Activated naive CD8-positive, alpha-beta T cell treated with anti-CD3 and anti-CD28 coated beads for 36 hours (primary cell): ENCODE measurements at places on chromosomes 1 and 21.
A peak's percentile ranks its signal among the peaks of the same experiment; 100 is the strongest.

DNA sequence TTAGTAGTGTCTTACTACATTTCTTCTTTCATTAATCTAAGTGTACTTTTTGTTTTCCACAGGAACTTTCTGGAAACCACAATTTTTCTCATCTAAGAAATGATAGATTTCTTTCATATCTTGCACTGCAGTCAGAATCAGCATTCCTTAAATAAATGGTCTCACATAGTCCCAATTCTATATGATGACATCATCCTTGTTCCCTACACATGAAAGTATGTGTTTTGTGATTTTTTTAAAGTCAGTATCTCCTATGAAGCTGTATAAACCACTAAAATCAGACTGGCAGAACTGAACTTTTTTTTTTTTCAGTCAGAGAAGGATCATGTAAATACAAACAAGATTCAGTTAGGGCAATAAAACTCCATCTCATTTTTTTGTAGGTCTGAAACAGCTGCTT lies 742.6 kb upstream of the CXADR start:
- DNase-seq: no peak

DNA sequence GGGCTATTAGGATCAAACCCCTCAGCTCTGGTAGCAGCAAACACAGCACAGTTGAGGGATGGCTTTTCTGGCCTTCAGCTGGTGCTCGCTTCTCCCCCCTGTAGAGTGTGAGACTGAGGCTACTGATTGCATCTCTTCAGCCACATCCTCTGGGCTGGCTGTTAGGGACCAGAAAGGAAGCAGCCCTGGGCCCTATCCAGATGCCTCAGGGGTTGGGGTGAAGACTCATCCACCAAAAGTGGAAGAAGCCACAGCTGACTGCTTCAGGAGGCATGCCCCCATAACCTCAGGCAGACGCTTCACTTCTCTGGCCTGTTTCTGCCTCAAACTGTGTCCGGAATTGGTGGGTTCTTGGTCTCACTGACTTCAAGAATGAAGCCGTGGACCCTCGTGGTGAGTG lies 6.2 kb upstream of the TMEM200B start:
- DNase-seq: no peak

DNA sequence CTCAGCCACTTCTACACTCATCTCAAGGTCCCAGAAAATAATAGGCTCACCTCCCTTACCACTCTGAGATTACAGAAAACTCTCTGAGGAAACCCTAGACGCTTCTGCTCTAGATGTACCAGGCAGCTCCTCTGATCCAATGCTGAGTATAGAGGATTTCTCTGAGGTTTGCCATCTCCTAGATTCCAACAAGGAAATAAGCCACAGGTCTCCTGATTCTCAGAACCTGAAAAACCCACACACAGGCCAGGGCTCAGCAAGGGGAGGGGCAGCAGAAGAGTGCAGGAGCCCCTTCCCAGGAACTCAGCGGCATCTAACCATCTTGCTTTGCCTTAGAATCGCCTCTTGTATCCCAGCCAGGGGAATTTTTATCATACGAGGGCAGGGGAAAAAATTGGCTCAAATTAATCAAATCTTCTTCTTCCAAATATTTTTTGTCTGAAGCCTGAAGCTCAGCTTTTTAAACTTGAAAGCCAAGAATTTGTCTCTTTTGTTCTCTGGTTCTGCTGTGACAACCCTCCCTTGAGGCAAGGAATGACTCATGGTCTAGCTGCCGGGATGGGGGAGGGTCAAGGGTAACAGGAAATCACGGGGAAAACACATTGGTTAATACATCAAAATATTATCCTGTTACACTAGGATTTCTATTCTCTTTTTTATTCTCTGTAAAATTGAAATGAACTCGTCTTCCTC lies 30.8 kb downstream of the GORAB start:
- peak; percentile 26 for DNase-seq

- no peak for DNase-seq
Observed at GRCh38 chr1:25197982-25198662, 34.2 kb downstream of the SYF2 start.

DNA sequence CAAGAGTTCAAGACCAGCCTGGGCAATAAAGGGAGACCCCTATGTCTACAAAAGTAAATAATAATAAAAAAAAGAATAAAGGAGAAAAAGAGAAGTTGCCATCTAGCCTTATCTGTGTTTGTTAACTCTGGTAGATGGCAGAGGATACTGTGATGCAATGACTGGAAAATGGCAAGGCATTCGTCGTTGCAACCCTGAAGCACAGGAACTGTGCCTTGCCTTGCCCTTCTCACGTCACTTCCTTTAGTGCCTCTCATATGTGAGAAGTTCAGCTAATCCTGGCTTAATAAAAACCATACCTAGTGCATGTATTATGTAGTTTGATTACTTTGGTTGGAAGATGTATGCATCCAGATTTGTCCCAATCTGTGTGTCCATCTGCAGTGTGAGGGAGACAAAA lies 25.8 kb upstream of the PIGC start:
- no peak for DNase-seq

GRCh38 chr1:226203655-226204054 lies 17.1 kb upstream of the ACBD3 start:
- DNase-seq: no peak

- DNase-seq: no peak
Observed at GRCh38 chr1:239307886-239308285, 78.5 kb upstream of the CHRM3 start.

GRCh38 chr1:201487742-201488141 lies 18.8 kb upstream of the PHLDA3 start:
- DNase-seq: no peak

- DNase-seq: no peak
Observed at GRCh38 chr21:44594406-44594916, 2.2 kb upstream of the KRTAP10-6 start.

DNA sequence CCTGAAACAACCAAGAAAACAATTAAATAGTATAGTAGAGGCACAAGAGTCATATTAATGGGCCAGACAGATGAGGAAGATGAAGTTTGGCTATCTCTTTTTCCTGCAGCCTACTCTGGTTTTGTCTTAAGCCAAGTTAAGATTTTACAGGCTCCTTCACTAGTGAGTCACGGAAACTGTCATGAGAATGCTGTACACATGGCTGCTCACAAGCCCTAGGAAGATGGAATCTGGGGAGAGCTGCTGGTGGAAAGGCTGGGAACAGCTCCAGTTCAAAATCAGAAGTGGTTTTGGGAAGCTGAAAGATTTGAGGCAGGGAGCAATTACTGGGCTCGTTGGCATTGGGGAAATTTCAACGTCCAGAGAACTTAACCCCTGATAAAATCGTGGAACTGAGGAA lies 46.4 kb upstream of the S1PR1 start:
- DNase-seq: no peak

- DNase-seq: no peak
Observed at GRCh38 chr1:230681599-230681998, 32.3 kb downstream of the AGT start.

DNA sequence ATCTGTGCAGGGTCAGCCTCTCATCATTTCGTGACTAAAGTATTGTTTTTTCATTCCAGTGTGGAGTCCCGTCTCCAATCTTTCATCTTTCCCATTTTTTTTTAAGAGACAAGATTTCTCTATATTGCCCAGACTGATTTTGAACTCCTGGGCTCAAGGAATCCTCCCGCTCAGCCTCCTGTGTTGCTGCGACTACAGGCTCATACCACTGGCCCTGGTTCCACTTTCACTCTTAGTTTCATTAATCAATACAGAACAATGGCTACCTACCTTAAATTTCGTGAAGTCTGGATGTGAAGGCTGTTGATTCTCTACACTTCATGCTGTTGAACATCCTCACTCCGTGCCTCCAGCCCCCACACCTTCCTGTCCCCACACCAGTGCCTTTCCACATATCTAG lies 97.7 kb upstream of the GREM2 start:
- no peak for DNase-seq

DNA sequence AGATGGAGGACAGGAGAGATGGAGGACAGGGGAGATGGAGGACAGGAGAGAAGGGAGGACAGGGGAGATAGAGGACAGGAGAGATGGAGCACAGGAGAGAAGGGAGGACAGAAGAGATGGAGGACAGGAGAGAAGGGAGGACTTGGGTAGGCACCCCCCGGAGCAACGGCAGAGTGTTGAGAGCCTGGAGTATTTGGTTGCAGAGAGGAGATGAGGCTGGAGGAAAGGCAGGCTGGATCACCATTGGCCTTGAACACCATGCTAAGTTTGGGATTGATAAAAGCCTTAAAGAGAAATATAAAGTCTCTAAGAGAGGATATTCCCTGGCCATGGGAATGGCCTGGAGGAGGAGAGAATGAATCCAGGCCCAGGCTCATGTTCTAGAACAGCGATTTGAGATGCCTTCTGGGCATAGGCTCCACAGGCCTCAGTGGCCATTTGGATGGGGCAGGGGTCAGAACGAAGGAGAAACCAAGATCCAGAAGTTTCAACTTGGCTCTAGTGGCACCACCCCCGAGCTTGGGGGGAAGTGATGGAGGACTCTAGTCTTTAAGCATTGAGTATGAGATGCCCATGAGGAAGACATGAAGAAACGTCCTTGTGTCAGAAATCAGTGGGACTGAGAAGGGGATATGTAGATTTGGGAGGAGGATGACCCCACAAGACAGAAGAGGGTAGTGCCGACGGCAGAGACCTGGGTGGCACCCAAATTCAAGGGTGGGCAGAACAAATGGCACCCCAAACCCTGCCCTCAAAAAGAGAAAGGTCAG lies 47.9 kb upstream of the EDN2 start:
- no peak for DNase-seq

- DNase-seq: no peak
Observed at GRCh38 chr21:15682186-15682895, 47.4 kb upstream of the USP25 start.

GRCh38 chr1:119324198-119324597 lies 44.4 kb upstream of the HAO2 start:
- DNase-seq: no peak

DNA sequence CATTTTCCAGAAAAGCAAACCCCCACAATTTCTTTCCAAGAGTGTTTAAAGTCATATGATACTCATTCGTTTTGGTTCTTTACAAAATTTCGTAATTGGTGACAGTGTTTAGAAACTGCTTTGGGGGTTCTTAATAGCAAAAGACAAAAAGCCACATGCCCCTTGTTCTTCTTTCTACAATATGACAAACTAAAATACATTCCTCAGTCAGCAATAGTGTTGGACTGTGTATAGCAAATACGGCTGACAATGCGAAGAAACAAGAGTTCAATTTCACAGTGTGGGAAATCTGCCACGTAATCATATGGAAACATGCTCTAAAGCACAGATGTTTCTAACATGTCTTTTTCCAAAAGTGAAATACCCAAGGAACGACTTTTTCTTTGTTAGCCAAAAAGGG lies 7.6 kb upstream of the IFNAR1 start:
- no peak for DNase-seq

GRCh38 chr1:35675773-35676172 lies 34.4 kb upstream of the PSMB2 start:
- DNase-seq: no peak

- DNase-seq: no peak
Observed at GRCh38 chr1:182652933-182653332, 31.5 kb downstream of the RGS8 start.

GRCh38 chr1:57894315-57894714 lies 470.5 kb upstream of the DAB1 start:
- DNase-seq: no peak

DNA sequence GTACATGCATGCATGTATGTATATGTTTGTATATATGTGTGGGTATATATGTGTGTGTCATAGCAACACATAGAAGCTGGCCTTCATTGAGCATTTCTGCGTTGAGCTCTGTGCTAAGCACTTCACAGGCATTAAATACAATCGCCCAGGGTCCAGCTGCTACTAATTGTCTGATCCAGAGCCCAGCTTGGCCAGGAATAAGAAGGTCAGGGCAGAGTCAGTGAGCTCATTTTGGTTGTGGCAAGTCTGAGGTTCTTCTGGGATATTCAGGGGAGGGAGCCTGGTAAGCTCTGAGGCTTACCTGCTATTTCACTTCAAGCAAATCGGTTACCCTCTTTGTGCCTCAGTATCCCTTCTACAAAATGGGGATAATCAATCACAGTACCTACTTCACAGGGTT lies 59.6 kb downstream of the FOXO6 start:
- no peak for DNase-seq

GRCh38 chr1:21906173-21907078 lies 30.7 kb downstream of the HSPG2 start:
- no peak for DNase-seq

DNA sequence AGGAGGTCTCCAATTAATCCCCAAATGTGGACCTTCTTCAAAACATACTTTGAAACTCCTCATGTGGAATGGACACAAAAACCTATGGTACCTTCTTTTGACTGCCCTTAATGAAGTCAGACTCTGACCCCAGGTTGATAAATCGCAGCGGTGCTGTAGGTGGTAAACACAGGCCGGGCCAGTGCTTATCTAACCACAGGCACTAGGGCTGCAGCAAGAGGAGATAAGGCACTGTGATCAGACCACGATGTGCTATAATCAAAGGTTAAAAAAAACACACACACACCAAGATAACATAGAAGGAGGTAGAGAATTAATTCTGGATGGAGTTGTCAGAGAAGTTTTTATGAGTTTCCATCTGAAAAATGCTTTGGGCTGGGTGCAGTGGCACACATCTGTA lies 52.3 kb upstream of the SIPA1L2 start:
- no peak for DNase-seq

- no peak for DNase-seq
Observed at GRCh38 chr21:17352996-17353655, 159.7 kb upstream of the CXADR start.

- DNase-seq: no peak
Observed at GRCh38 chr1:11841245-11842153, 6.1 kb downstream of the NPPA start.

DNA sequence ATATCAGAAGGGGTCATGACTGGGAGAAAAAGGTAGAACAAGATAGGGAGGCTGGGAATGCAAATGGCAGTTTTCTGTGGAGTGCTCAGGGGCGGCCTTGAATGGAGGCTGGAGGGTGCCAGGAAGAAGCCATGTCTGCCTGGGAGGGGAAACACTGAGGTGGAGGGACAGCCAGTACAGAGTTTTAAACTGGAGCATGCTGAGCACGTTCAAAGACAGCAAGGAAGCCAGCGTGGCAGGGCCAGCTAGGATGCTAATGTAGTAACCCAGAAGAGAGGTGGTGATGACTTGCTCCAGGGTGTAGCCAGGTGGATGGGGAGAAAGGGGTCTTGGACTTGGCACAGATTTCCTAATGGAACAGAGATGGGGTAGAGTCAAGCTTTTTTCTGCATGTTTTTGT lies 445.8 kb upstream of the VAMP3 start:
- no peak for DNase-seq

DNA sequence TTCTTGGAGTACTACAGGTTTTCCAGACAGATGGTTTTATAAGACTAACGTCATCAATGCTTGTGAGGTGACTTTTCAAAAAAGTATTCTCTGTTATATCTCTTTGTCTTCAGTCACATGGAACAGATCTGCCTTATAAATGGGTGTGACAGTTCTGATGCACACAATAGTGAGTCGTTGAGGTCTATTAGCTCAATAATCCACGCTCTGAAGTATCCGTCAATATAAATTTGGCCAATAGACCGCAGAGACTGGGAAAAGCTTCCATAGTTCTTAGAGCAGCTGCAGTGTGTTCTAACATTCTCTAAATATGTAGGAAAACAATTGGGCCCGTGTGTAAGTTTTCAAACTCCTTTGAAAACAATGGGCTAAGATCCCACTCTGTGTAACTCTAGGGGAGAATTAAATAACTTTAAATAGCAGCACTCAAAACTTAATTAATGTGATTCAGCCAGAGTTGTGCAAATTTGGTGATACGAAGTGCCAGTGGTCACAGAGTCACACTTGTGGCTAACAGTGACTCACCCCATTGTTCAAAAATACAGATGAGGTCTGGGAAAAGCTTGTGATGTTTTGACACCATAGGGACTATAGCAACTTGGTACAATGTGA lies 316.0 kb downstream of the LMO4 start:
- no peak for DNase-seq

- no peak for DNase-seq
Observed at GRCh38 chr1:234710936-234711724, 101.2 kb upstream of the IRF2BP2 start.
